ENCODE measurements at places on chromosomes 5 and 9.

GRCh38 chr9:37916471-37917312, 12.8 kb upstream of the SLC25A51 start:
- DNase-seq: no peak

- DNase-seq: peak; percentile 43
Observed at GRCh38 chr5:78627766-78628165, 20.8 kb downstream of the LHFPL2 start.

DNA sequence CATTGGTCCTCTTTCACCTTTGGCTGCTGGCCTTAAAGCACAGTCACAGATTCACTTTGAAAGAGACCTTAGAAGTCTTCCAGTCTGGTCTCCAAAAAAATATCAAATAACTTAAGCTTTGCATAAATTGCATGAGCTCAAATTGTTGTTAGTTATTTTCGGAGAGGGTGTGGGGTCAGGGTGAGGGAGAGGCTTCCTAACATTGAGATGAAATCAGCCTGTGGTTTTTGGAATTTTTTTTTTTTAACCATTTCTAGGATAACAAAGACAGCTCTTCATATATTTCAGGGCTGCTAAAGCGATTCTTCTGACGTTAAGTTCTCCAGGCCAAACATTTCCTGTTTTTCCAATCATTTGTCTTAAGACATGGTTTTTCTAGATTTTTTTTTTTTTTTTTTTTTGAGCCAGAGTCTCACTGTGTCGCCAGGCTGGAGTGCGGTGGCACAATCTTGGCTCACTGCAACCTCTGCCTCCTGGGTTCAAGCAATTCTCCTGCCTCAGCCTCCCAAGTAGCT, 4.5 kb downstream of the OCLN start:
- DNase-seq: no peak

DNA sequence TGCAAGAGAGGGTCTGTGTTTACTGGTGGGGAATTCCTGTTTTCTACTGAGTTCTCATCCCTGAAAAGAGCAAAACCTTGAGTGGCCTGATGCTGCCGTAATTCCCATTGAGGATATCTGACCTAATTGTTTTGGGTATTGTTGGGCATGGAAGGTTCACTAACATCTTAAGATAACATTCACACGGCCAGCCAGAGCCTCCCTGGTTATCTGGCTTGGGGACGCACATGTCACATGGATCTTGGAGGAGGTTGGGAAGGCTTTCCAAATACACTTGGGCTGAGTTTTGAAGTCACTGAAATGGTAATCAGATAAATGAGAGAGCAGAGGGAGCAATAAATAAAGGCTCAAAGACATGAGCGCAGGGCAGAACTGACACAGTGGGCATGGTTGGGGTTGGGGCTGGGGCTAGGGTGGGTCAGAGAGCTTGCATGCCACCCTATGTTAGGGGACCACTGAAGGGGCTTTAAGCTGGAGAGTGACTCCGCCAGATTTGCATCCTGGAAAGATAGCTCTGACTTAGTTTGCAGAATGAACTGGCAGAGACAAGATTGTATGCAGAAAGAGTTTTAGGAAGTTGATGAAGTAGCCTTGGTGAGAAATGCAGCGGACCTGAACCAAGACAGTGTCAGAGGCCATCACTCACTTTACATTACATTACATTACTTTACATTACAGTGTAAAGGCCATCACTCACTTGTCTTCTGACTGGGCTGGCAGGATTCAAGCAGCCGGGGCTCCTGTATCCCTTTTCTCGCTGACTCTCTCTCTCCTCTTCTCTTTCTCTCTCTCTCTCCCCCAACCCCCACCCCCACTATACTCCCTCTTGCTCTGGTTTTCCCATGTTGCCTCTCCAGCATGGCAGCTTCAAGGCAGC, 24.2 kb downstream of the SLC1A1 start:
- DNase-seq: no peak

- no peak for DNase-seq
Observed at GRCh38 chr9:135617991-135618411, 21.3 kb downstream of the GLT6D1 start.

DNA sequence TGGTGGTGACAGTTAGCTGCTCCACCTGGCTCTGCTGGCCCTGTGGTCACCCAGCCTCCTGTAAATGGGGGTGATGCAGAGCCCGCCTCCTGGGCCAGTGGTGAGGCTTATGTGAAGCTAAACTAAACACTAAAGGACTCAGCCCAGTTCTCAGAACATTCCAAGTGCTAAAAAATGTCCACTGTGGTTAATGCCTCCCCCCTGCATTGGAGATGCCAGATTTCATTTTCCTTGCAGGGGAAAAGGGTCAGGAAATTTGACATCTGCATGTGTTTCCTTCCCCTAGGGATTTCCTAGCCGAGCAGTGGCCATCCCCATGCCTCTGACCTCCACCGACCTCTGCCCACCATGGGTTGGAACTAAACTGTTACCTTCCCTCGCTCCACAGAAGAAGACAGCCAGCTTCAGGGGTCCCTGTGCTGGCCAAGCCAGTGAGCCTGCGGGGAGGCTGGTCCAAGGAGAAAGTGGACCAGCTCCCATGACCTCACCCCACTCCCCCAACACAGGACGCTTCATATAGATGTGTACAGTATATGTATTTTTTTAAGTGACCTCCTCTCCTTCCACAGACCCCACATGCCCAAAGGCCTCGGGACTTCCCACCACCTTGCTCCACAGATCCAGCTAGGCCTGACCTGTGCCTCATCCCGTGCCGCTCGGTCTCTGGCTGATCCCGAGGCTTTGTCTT, 13.0 kb downstream of the CD74 start:
- peak; percentile 50 for DNase-seq

GRCh38 chr5:62326702-62327101, 20.7 kb downstream of the KIF2A start:
- no peak for DNase-seq

- DNase-seq: no peak
Observed at GRCh38 chr5:51987669-51988209, 604.5 kb downstream of the ISL1 start.

- no peak for DNase-seq
Observed at GRCh38 chr5:124860291-124860655, 113.8 kb upstream of the ZNF608 start.

DNA sequence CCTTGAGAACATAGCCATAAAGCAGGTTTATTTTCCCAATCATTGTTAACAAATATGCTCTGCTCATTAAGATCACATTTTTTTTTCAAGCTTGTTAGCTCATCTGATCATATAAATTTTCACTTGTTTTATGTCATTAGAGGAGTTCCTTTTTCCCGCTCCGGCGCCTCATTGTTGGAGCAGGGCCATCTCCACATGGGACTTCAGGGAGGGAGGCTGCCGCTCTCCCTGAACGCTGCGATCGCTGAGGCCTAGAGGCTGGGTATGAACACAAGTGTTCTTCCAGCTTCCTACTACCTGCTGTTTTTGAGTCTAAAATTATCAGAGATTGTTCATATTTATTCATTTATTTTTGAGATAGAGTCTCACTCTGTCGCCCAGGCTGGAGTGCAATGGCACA, 246.9 kb downstream of the MPDZ start:
- no peak for DNase-seq

- no peak for DNase-seq
Observed at GRCh38 chr5:125148076-125148475, 401.6 kb upstream of the ZNF608 start.

GRCh38 chr9:70367305-70367930, 47.0 kb downstream of the KLF9 start:
- no peak for DNase-seq

- DNase-seq: no peak
Observed at GRCh38 chr9:122463828-122464632, 13.7 kb downstream of the OR1J1 start.

DNA sequence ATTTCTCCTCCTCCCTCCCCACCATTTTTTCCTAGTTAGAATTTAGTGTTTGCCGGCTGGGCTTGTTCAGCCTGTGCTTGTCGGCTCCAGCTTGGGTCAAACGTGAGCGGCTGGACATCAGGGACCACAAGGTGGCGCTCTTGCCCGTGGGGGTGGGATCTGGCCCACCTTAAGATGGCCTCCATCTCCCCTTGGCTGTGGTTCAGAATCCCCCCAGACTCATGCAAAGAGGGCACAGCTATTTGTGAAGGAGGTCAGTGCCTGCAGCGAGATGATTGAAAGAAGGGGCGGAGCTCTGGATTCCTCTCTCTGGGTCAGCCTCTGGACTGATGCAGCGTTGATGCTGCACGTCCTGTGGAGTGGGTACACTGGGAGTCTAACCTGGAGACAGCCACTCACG, 283.3 kb upstream of the TUT7 start:
- no peak for DNase-seq

DNA sequence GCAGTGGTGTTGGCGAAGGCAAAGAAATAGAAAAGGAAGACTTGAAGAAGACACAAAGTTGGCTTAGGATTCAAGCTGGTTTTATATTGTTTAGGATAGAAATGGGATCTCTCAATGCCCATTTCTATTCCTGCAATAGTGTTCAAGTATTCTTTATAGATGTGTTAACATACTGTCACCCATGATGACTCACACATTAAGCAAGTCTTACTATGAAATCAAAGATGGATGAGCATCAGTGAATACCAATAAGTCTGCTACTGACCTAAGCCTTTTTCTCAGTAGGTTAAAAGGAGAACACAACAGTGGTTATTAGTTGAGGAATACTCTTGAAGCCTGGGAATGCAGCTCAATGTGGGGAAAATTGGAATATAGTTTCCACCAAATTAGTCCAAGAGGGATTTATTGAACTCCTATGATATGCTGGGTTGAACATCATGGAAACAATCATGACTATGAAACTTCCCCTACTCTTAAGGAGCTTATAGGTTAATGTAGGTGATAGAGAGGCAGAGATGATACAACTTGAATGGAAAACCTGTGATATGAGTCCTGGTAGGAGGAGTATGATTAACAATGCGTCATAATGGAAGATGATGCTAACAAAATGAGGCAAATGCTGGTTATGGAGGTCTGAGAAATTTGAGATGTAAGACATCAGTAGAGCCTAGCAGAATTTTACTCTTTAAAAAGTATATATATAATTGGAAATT, 417.1 kb upstream of the DAP start:
- DNase-seq: no peak

DNA sequence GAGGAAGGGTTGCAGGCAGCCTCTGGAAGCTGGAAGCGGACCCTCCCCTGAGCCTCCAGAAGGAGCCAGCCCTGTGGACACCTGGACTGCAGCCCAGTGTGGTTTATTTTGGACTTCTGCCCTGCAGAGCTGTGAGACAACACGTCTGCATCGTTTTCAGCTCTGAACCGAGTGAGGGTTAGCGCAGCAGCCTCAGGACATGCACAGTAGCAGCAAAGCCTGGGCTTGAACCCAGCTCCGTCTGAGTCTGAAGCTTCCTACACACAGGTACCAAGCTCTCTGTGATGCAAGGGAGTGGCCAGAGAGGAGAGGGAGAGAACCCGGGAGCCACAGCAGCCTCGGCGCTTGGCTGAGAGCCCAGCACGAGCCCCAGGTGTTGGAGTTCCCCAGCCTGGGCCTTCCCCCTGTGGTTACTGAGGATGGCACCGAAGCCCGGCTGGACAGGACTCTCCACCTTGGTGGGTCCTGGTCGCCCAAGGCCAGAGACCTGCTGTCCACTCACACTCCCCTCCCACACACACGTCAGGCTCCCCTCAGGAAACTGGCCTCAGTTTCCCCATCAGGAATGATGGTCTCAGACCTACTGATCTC, 128.2 kb downstream of the OLFM1 start:
- no peak for DNase-seq

GRCh38 chr5:76691467-76692273, 24.3 kb upstream of the F2R start:
- peak; percentile 80 for DNase-seq

- peak; percentile 46 for DNase-seq
Observed at GRCh38 chr5:77630114-77630680, 8.3 kb downstream of the OTP start.

DNA sequence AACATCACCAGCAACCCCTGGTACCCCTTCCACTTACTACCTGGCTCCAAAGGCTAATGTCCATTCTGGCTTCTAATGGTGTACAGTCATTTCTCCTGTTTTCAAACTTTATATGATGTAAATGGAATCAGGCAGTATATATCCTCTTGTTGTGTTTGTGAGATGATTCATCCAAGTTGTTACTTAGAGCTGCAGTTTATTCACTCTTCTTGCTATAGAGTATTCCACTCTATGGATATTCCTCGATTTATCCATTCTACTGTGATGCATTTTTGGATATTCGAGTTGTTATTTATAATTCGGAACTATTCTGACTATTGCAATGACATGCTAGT, 32.4 kb downstream of the IRF1 start:
- DNase-seq: peak; percentile 80

DNA sequence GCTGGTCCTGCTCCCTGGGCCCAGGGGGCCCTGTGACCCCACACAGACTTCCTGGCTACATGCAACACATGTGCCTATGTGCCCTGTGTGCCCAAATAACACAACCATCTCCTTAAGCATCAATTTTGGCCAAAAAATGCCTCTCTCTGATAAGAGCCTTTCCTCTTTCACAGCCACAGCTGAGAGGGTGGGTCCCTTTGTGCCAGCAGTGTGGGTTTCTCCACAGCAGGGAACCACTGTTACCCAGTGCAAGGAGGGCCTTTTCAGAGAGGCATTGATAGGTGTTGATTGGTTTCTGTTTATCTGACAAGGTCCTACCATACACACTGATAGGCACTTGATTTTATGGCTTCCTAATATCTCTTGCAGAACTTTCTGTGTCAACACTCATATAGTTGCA, 42.7 kb downstream of the SYK start:
- DNase-seq: no peak

GRCh38 chr5:156834916-156835315, 15.2 kb upstream of the PPP1R2B start:
- DNase-seq: no peak

DNA sequence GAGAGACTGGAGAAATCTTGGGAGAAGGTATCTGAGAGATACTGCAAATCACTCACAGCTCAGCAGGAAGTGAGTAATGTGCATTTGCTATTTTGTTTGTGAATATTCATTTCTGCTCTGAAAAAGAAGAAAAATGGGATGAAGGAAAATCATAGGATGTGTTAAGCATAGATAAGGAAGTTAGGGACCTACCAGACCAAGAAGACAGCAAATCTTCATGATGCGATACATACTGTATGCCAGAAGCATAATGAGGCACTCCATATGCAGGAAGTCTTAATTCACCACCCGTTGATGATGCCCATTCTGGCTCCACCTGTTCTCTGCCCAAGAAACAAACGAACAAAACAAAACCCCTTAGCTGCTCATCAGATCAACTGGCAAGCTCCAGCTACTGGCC, 6.1 kb upstream of the DAPK1 start:
- no peak for DNase-seq

DNA sequence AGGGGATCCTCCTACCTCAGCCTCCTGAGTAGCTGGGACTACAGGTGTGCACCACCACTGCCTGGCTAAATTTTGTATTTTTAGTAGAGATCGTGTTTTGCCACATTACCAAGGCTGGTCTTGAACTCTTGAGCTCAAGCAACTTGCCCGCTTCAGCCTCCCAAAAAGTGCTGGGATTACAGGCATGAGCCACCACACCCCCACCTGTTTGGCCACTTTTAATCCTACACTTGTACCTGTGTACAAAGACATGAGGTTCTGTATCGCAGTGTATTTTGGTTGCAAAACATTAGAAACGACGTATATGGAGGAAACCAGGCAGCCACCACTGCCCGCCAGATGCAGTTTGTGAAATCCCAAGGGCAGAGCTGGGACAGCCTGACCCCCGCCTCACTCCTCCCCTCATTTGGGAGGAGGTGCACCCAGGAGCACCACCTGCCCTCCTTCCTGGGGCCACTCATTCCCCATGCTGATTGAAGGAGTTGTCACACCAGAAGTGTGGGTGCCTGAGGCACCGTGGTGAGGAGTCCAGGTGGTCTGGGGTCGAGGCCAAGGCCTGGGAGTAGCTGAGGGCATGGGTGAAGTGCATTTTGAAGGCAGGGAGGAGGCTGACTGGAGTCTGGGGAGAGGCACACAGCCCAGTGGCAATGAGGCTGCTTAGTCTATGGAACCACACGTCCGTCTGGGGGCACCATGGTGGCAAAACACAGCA, 39.3 kb upstream of the OLFM1 start:
- no peak for DNase-seq

All from mesenchymal stem cell (in vitro differentiated cells and primary cell).